ENCODE measurements at places on chromosomes 2 and 18.

DNA sequence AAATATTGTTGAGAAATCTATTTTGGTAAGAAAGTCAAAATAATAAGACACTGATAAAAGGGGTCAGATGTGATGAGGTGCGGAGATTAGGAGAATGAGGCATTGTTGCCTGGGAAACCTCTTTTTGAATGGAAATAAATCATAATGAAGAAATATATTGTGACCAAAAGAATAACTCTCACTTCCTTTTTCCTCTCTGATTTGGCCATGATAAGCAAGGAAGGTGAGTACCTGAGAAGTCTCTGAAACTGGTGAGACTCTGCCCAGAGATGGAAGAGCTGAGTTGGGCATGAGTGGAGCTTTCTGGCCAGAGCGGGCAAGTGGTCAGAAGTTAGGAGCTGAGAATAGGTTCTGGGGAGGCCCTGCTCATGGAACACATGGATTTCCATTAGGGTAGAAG lies 11.8 kb downstream of the LAMA3 start:
- no peak for DNase-seq

GRCh38 chr2:101251844-101252407 lies 760 bp upstream of the CNOT11 start:
- no peak for DNase-seq

- DNase-seq = no peak
Observed at GRCh38 chr2:235854276-235854675, 313.9 kb downstream of the GBX2 start.

DNA sequence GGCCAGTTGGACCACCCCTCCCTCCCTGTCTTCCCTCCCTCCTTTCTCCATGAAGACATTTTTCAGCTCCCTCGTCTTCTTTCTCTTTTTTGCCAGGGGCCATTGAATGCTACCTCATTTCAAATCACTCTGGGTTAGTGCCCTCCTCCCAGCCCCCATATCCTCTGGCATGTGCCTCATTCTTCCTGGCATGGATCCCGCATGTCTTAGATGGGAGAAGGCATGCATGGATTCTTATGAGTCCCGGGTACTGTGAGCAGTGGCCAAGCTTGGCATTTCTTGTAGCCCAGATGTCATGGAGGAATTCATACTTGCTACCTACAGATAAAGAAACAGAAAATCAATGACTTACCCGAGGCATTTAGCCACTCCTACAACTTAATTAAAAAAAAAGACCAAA lies 9.0 kb upstream of the HAAO start:
- DNase-seq = no peak

GRCh38 chr2:215316336-215316735 lies 4.5 kb downstream of the ATIC start:
- DNase-seq = no peak

DNA sequence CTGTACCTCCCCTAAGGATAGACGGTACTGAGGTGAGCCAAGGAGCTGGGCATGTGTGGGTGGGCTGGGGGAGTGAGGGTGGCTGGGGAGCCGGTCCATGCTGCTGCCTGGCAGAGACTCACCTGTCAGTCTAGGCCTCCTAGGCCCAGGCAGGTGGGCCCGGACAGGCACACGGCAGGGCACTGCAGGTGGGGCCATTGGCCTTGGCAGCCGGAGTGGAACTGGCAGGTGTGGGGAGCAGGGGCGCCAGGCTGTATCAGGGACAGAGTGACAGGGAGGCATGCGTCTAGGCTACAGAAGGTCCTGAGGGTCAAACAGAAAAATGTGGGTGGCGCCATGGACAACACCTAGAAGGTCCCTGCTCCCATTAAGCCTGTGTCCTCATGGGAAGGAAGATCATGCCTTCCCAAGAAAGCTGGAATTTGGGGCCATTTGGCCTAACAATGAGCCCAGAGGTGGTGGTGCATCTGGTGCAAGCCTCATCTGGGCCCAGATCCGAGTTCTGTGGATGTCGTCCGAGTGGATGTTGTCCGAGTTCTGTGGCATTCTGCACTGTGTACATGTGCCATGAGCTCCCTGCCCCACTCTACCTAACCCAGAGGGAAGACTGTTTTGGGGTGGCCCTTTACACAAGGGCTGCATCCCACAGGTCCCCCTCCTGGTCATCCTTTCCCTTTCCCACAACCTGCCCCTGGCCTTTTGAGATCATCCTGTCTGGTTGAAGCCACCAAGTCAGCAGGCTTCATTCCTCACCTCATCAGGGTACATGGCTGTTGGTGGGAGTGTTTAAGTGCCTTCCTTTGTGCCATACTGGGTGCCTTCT lies 249.7 kb downstream of the GLI2 start:
- DNase-seq = no peak

DNA sequence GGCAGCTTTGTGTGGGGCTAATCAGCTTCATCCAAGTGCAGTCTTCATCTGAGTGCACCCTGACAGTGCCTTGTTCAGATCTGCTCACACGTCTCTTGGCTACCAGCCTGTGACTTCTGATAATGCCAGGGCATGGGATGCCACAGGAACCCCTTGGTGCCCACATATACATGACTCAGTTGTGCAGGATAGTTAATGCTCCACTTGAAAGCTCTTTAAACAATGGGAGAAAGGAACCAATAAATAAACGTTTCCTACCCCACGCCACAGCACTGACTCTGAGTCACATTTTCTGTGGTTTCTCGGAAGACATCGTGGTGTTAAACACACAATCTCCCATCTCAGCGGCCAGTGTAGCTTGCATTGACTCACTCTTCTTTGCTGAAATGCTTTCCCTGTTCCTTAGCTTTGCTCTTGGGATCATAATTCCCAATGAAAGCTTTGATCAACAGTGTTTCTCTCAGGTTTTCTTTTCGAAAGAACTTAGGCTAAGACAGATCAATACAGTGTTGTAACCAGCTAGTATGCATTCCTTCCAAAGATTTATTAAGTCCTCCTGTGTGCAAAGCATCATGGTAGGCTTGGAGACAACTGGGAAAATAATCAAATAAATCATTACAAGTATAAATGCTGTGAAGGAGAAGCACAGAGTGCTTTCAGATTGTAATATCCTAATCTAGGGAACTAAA lies 142.0 kb downstream of the COPS8 start:
- no peak for DNase-seq

DNA sequence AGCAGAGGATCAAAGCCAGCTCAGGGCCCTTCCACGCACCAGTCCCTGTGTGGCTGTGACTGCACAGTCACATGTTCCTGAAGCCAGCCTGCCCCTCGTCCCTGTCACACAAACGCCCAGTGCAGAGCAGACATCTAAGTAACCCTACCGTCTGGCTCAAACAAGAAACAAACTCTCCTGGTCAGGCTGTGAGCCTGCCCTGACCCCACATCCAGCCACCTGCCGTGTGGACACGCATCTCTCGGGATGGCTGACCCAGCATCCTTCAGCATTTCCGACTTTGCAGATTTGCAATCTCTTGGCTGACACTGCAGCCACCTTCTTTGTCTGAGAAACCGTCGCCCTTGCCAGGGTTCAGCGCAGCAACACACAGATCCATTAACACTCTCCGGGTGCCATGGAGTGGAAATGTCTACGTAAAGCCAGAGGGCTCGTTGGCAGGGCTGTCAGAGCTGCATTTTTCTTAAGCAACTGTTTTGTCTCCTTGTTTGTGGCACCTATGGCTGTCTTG lies 82.3 kb upstream of the ASAP2 start:
- DNase-seq = no peak

DNA sequence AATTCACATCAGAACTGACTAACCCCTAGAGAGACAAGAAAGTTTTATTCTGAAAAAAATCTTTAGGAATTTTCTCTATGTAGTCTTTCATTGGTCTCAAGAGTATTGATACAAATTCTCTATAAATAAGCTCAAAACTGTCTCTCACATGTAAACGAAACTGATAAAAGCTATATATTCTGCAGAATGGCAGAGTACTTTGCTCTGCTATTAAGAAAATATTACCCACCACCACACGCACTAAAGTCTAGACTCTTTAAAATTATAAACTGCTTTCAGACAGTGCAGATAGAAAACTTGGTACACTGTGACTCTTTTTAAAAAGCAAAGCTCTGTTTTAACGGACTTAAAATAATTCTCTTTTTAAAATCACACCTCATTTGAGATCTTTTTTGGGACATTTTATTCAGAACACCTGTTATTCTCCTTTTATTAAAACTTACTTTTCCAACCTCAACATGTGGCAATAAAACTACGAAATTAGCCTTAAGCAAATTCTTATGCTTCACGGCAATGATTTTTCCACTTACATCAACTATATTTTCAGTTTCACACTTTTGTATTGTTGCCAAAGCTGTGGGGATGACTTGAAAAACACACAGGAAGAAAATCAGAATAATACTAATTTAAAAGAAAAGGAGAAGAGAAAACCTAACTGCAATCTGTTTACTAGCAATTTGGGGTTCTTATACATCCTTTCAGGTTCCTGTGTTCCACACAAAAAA lies 58.0 kb downstream of the CCDC88A start:
- no peak for DNase-seq

DNA sequence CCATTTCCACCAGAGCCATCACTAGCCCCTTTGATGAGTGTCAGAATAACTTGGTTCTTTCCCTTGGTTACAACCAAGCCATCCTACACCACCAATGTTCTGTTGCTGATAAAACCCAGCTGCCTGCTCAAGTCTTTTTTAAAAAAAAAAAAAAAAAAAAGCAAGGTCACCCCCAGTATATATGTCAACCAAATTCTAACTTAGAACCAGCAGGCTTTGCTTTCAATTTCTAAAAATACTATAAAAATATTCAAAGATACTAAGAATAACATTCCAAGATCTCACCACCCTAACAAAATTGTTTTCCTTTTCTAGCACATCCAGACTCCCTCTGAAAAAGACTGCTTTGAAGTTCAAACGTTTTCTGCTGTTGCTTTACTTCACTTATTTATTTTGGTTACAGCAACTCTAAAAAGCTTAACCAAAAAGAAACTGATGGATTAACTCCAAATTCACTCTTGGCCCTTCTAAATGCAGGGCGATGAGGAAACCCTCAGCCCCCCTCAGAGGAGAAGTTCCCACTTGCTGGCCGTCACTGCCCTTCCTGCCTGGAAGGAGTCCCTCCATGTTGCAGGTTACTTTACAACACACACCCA lies 10.9 kb downstream of the UXS1 start:
- DNase-seq = no peak

DNA sequence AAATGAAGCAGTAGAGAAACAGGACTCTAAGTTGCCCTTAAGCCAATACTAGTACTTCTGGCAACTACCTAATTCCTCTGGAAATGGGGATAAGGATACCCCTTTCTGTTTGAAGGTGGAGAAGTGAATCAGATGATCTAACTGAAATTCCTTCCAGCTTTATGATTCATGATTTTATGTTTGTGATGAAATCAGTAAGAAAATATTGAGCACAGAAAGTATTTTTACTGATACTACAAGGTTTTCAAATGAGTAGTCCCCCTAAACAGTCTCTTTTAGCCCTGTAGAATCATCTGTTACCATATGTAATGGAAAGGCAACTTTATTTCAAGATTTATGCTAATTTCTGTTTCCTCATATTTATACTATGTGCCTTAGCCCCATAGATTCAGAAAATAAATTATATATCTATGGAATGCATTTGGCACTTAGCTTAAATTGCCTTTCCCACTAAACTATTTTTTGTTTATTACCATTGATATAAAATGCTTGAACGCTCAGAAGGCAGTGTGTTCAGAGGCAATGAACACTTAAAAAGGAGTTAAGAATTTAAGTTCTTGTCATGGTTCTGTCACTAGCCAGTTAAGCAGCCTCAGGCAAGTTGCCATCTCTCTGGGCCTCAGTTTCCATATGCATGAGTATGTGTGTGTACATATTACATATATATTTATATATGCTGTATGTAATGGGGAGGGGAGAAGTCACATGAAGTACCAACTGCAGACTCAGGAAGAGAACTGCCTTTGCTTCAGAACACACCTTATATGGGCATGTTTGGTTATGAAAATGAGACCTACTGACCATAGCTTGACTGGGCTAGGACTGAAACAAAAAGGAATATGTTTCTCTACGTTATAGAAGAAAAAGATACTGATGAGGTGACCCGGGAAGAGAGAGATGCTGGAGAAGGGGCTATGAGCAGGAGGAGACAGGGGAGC lies 97.7 kb downstream of the CDC42EP3 start:
- no peak for DNase-seq

DNA sequence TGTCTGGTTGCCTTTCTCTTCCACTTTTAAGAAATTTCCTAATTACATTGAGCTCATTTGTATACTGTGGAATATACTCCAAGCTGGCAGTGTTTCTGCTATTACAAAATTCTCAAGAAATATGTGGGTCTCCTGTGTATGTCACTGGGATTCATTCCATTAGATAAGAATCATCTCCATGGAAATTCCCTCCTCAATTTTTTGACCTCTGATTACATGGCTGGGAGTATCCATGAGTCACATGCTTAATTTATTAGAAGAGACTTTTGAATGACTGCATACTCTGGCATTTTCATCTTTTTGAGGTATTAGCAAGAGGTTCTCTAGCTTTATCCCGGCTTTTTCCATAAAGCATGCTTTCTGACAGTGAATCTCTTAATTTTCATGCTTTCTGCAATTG lies 665.5 kb upstream of the CNTNAP5 start:
- DNase-seq = no peak

GRCh38 chr18:73511771-73512503 lies 635.7 kb downstream of the FBXO15 start:
- DNase-seq = no peak

DNA sequence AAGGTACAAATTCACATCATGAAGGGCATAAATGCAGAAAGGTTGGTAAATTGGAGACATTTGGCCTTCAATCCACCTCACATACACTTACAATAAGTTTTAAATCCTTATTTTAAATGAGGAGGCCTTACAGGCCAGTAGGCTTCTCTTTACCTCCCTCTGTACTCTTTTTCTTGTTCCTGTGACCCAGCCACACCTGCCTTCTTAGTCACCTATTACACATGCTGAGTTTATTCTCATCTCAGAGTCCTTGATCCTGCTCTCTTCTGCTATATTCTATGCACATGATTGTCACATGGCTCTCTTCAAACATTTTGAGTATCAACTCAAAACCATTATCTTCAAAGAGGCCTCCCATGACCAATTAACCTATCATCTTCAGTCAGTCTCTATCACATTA lies 491.5 kb downstream of the SATB2 start:
- DNase-seq = no peak

DNA sequence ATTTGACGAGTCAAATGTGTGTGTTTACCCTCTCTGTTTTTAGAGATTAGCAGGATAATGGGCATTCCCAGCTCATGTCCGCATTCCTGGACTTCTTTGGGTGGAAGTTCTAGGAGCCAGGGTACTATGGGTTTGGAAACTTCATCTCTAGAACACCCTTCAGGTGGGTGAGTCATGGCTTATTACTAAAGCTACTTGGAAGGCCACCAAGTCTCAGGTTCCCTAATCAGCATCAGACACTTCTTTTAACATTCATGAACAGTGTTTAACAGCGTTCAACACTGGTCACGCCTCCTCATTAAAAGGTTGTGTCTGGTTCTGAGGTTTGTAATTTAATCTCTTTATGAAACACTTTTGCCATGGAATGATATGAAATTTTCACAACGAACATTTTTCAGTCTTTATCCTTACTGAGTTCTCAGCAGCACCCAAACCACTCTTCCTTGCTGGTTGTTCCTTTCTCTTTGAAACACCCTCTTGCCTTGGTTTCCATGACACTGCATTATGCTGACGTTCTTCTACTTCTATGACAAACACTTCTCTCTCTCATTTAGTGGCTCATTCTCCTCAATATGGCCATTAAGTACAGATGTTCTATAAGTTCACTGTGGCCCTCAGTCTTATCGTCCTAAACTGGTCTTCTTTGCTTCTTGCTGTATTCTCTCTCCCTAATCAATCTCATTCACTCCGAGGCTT lies 49.3 kb downstream of the MMADHC start:
- no peak for DNase-seq

GRCh38 chr2:203574824-203575223 lies 39.7 kb upstream of the RAPH1 start:
- DNase-seq = no peak

GRCh38 chr2:95317665-95318425 lies 20.7 kb downstream of the KCNIP3 start:
- no peak for DNase-seq
